ENCODE measurements at places on chromosomes 11 and 22.

GRCh38 chr11:82683029-82683428 lies 50.6 kb downstream of the FAM181B start:
- DNase-seq = no peak

DNA sequence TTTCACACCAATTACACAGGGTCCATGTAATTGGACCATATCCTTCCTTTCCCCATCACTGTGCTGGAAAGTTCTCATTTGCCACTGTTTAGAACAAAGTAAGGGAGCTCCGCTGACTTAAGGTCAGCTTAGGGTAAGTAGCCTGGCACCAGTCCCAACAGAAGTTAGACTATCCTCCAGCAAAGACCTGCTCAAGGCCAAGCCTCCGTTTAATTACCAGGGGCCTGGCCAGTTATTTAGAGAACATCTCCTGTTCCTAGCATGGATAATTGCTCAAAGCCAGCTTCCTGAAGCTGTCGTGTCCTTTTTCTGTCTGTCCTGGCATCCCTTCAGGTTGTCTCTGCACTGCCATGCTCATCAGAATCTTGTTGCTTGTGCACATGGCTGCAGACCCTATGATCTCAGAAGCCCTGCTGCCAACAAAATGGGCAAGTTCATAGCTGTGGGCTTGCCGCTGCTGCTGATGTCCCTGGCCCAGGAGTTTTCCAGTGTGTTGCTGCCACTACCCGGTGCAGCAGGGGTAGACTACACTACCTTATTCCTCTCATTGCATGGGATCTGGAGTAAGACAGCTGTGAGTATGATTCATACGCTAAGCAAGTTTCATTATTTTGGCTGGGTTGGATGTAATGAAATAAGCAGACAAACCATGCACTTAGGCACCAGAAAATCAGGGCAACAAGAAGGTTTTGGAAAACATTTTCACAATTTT lies 8.1 kb downstream of the OR8A1 start:
- no peak for DNase-seq

DNA sequence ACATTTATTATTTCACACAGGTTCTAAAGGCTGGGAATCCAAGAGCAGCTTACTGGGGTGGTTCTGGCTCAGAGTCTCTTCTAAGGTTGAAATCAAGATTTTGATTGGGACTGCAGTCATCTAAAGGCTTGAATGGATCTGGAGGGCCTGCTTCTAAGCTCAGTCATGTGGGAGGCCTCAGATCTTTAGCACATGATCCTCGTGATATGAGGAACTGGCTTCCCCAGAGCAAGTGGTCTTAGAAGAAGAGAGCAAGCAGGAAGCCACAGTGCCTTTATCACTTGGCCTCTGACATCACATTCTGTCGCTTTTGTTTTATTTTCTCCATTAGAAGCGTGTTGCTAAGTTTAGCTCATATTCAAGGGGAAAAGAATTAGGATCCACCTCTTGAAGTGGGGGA lies 88.9 kb downstream of the ARFGAP2 start:
- DNase-seq = no peak

GRCh38 chr11:112624431-112624830 lies 336.8 kb upstream of the NCAM1 start:
- DNase-seq = no peak

DNA sequence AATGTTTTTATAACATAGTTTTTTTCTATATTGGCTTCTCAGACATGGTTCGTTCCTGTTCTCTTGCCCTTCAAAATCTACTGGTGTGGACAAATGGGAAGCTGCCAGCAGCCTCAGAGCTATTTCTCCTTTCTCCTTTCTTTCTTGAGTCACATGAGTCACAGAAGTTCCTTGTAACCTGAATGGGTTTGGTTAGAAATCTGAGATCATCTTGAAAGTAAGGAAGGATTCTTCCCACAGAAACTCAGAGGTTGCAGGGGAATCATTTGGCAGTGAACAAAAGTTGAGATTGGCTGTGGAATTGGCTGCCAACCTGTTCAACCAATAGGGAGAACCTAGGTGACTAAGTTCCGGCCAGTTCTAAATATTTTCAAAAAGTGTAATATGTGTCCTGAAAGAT lies 12.5 kb downstream of the PLET1 start:
- no peak for DNase-seq

DNA sequence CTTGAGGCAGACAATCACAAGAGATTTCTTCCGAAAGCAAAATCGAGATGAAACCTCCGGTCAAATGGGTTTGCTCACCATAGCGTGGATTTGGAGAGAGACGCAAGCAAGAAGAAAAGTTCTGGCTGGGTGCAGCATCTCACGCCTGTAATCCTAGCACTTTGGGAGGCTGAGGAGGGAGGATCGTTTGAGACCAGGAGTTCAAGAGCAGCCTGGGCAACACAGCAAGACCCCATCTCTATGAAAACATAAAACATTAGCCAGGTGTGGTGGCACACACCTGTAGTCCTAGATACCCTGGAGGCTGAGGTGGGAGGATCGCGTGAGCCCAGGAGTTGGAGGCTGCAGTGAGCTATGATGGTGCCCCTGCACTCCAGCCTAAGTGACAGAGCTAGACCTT lies 24.4 kb downstream of the MN1 start:
- DNase-seq = no peak

- no peak for DNase-seq
These were observed 35.9 kb downstream of the ST3GAL4 start for GRCh38 chr11:126391286-126391954.

- DNase-seq = no peak
These were observed 283.3 kb downstream of the CASP12 start for GRCh38 chr11:104614961-104615360.

- peak; percentile 24 for DNase-seq
These were observed at the start of gene PKNOX2 for GRCh38 chr11:125164422-125165110. Gene PKNOX2 (plus strand): TSS chr11:125164751. CDS start chr11:125351306, 186,555 bp downstream.

DNA sequence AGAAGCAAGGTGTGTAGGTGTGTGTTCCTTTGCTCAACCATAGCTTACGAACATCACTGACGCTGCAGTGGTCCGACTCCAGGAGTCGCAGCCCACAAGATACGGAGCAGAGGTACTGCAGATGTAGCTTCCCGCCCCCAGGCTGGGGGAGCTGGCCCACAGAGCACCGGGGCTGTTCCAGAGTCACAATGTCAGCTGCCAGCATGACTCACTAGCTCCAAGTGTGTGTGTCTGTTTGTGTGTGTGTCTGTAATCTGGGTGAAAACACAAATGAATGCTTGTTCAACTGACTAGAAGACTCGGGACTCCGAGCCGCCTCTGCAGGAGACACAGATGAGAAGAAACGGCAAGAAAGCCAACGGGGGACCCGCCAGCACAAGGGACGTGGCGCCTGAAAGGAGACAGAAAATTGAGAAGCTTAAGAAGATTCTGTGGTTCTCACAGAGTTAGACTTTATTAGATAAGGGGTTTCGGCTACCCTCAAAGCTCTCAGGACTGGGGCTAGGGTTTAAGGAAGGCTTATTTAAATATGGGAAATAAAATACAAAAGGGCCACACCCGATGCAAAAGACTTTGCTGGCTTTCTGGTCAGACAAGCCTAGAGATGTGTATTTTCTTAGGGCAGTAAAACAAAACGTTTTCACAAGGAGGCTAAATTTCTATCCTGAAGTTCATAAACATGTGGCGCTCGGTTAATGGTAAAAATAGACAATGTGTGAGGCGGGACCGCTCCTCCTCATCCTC lies 10.7 kb downstream of the VSIG10L2 start:
- DNase-seq = no peak

DNA sequence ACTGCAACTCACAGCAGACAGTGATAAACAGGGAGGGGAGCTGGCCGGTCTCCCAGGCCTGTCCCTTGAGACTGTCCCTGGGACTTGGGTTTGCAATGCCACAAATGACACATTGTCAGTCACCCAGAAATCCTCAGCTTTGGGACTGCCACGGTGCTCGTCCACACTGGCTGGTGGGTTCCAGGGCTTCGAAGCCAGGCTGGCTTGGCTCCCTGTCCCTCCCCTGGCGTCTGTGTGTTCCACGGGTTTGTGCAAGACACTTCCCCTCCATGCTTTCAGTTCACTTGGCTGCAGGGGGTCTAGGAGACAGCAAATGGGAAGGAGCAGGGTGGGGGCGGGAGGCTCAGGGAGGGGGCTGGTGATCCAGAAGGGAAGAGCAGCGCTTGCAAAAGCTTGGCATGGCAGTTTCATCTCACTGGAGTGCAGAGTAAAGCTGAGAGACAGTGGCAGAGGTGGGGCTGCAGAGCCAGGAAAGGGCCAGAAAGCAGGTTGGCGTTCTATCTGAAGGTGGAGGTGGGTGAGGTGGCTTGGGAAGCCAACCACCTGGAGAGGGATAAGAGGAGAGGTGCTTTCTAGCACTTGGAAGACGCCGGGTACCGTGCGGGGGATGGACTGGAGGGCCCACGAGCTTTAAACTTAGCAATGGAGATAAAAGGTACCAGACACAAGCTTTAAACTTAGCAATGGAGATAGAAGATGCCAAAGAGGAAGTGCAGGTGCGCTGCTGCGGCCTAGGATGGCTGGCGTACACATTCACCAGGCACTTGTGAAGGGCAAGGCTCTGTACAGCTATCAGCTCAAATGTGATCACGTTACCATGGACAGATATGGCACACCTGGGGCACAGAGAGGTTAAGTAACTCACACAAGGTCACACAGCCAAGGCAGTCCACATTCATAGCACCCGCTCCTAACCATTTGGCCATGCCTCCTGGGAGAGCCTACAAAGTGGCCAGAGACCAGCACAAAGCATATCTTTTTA lies 86.4 kb upstream of the SHISAL1 start:
- no peak for DNase-seq

GRCh38 chr22:24444251-24444650 lies 16.9 kb downstream of the ADORA2A start:
- no peak for DNase-seq

DNA sequence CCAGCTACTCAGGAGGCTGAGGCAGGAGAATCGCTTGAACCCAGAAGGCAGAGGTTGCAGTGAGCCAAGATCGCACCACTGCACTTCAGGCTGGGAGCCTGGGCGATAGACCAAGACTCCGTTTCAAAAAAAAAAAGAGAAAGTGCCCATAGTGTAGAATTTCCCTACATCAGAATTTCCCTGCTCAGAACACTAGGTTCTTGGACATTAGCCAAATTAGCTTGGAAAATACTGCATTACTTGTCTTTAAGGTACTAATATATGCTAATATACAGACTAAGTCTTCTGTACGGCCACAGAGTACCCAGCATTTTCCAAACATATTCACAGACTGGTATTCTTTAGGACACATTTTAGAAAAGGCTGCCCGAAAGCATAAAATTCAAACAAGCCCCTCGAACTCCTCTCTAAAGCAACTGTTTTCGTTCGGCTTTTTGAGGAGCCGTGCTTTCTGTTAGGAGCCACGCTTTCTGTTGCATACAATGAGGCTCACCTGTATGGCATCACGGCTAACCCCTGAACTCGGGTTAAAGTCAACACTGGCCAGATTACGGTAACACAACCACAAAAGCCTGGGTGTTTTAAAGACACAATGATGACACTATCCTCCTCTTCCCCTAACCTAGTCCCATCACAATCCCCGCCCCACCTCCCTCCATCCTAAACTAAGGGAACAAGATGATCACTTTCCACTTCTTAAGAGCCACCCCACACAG lies 18.4 kb downstream of the TNKS1BP1 start:
- no peak for DNase-seq

- DNase-seq = no peak
These were observed 4.7 kb downstream of the PYGM start for GRCh38 chr11:64754919-64755662.

DNA sequence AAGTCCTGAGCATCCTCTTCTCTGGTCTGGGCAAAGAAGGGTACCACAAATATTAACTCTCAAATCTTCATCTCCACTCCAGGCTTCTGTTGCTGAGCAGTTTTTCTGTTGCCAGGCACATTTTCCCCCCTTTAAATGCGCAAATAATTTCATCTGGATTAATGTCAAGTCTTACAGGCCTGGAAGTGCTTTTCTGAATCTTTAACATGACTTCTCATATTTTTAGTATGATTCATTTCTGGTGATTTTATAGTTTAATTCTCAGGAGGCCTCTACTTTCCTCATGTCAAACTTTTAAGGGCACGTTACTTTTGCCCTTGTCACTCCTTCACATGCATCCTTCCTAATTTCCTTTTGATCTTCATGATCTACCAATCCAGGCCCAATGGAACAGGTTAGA lies 510.2 kb downstream of the METTL15 start:
- DNase-seq = no peak

DNA sequence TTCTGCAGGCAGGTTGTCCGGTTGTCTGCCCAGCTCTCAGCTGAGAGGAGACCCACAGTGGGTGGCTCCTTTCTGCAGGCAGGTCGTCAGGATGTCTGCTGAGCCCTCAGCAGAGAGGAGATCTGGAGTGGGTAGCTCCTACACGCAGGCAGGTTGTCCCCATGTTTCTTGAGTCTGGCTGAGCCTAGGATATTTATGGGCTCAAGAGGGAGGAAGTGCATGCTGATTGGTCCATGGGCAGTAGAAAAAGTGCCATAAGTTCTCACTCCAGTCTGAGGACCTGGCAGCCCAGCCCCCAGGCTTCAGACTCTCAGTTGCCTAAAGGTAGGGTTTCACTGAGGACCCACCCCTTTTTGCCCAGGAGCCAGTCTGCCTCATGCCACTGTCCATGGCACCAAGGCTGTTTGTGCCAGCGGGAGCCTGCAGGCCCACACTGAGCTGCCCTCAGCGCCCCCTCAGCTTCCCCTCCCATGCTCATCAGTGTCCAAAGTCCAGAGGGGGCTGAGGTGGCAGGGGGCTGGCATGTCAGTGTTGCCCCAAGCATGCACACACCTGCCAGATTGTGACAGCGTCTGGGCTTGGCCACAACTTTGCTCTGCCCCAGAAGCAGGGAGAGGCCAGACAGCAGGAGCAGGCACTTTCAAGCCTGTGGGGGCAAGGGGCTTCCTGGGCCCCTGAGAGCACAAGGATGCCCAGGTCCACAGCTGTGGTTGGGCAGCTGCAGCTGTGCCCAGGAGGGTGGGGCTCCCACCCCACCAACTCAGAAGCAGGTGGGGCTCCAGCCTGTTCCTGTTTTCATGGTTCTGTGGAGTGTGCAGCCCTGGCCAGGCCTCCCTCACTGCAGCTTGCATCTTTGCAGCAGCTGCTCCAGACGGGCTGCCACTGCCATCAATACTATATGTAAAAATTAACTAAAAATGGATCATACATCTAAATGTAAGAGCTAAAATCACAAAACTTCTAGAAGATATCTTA lies 3.8 kb upstream of the RNF141 start:
- no peak for DNase-seq

DNA sequence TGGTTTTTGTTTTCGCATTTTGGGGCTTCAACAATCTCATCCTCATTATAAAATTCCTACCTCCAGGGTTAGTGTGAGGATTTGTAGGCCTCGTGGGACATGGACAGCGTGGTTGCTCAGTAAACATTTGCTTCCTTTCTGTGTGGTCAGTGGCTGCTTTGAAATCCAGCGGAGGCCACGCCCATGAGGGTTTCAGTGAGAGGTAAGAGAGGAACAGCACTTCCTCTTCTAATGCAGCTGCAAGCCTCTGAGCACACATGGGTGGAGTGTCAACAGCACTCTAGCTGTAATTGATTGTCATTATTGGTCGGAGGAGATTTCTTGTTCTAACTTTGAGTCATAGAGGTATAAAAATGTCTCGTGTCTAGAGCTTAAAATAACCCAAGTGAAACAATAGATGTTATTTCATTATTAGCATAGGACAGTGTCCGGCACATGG lies 6.0 kb upstream of the ARHGAP42 start:
- no peak for DNase-seq

GRCh38 chr11:128692753-128693415 lies 988 bp upstream of the FLI1 start:
- DNase-seq = no peak
